A375 (cell line): ENCODE measurements at places on chromosomes 2 and 18. TPM values are rescaled to one million over a fixed set of nuclear protein-coding genes. Genes with fewer than 3 reads are reported as not detected.

ZNF385B gene
- not detected in 2 replicates for total RNA-seq

LRRC30 gene
- not detected in 2 replicates for total RNA-seq

RAB6C gene
- total RNA-seq, result 0.05 TPM in 1 of 2 replicates, not detected in the other

IL1R2 gene
- total RNA-seq, result not detected in 2 replicates

ANAPC1 gene
- 64.9 and 74.0 TPM in 2 replicates for total RNA-seq

SPP2 gene
- total RNA-seq, result not detected in 2 replicates

RDH14 gene
- total RNA-seq, result 25.9 and 28.7 TPM in 2 replicates

DGUOK gene
- 62.6 and 63.8 TPM in 2 replicates for total RNA-seq

ICA1L gene
- 5.9 and 8.3 TPM in 2 replicates for total RNA-seq

TRAPPC8 gene
- total RNA-seq, result 9.5 and 14.9 TPM in 2 replicates

CERKL gene
- not detected in 2 replicates for total RNA-seq

NEUROD1 gene
- not detected in 2 replicates for total RNA-seq

FBXO48 gene
- total RNA-seq, result 0.23 and 0.34 TPM in 2 replicates

RNF152 gene
- 0.57 and 1.2 TPM in 2 replicates for total RNA-seq

CYP26B1 gene
- total RNA-seq, result 1.6 and 2.3 TPM in 2 replicates

MBD5 gene
- total RNA-seq, result 5.8 and 6.5 TPM in 2 replicates

TGFA gene
- 193 and 202 TPM in 2 replicates for total RNA-seq

DCAF17 gene
- total RNA-seq, result 2.7 and 5.1 TPM in 2 replicates

G6PC2 gene
- not detected in 2 replicates for total RNA-seq

SLC16A14 gene
- total RNA-seq, result not detected in 2 replicates

CDH7 gene
- 0.04 and 0.08 TPM in 2 replicates for total RNA-seq

UBE2F gene
- total RNA-seq, result 60.8 and 68.8 TPM in 2 replicates

DPP10 gene
- total RNA-seq, result not detected in 2 replicates

SIX3 gene
- total RNA-seq, result not detected in 2 replicates

COL6A3 gene
- 7.3 and 8.0 TPM in 2 replicates for total RNA-seq
